ENCODE measurements at places on chromosomes 4 and X.

DNA sequence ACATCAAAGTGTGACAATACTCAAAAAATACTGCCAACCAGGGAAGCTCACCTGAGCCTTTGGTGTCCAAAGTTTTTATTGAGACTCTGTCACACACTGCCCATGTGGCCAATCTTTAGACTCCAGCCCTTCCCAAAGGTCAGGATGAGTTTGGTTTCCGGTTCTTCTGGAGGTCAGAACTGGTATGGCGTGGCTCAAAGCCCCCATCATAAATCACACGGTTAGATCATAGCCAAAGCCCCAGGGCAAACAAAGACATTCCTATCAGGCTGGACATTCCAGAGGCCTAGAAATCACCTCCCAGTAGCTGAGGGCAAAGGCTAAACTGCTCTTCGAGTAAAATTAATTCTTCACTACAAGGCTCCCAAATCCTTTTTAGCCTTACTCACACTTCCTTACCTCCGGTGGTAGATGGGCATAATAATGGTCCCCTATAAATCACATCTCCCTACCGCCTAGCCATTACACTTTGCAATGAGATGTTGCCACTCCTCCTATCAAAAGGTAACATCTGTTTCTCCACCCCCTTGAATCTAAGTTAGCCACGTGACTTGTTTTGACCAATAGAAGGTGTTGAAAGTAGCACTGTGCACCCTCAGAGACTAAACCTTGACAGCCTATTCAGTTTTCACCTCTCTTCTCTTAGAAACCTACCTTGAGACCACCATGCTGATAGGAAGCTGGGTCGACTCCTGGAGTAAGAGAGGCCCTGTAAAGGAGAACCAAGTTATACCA is 137.8 kb upstream of the DUSP21 start:
- DNase-seq, result no peak

- DNase-seq, result no peak
Measured at GRCh38 chr4:134627366-134627765, 425.8 kb upstream of the PABPC4L start.

DNA sequence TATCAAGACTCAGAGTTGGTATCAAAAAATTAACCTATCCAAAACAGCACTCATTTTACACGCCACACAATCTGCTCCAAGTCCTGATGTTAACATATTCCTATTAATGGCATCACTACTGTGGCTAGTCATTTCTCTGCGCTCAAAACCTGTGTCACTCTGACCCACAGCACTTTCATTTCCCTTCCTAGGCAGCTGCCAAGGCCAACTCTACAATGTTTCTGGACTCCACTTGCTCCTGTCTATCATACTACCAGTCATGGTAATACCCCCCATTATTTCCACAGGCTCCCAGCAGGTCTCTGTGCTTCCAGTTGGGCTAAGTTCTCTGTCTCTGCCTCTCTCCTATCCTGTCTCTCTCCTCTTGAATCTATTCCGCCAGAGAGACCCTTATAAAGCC is 323.6 kb downstream of the NR3C2 start:
- no peak for DNase-seq

- no peak for DNase-seq
Measured at GRCh38 chr4:1400831-1401408, 5.3 kb downstream of the NKX1-1 start.

DNA sequence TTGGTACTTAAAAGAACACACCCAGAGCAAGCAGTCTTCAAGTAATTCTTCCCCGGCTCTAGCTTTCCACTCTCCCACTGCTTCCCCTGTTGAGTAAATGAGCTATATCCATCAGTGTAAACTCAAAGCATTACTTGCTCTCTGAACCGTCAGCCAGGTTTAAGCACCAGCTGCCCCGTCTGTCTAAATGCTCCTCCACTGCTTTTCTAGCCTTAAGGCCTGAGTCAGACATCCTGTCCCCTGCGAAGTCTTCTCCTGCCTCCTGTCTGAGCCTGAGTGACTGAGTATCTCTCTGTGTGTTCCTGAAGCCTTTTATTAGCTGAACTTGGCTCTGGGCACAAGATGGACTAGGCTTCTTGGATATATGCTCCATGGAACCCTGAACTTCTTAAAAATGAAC is 205.1 kb downstream of the STK32B start:
- DNase-seq, result no peak

- no peak for DNase-seq
Measured at GRCh38 chr4:7894098-7894676, 45.5 kb downstream of the AFAP1 start.

DNA sequence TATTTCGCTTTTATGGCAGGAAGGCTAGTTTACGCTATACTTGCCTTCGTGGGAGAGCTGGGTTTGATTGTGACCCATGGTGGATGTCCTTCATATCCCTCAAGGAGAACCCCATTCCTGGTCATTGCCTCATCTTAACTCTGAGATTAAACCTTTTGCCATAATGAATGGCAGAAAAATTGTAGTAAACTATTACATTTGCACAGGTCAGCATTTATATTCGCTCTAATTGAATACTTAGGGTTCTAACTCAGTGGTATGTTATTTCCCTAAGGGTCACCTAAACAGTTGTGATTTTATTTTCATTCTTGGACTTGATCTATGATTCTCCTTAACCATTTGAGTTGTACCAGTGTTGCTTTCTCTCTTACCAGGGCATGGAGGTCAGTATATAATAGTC is 13.4 kb downstream of the PDK3 start:
- DNase-seq, result no peak

GRCh38 chr4:56186808-56187523 is 200.3 kb downstream of the AASDH start:
- DNase-seq, result no peak

Data from thoracic aorta (tissue), 2 donors.